ENCODE measurements at places on chromosomes 12 and 14. TPM values are rescaled to one million over a fixed set of nuclear protein-coding genes. Genes with fewer than 3 reads are reported as not detected.

The TOMM20L gene
- total RNA-seq, result not detected

GRCh38 chr14:76053572-76054355, 68.2 kb downstream of the IFT43 start:
- no peaks in the 10 kb centered on the region for H3K36me3 ChIP-seq
- H3K4me1 ChIP-seq, result no peaks in the 10 kb centered on the region
- DNase-seq, result no peak
- no peaks in the 10 kb centered on the region for H3K27me3 ChIP-seq
- no peak overlapping the region for H3K27ac ChIP-seq

DNA sequence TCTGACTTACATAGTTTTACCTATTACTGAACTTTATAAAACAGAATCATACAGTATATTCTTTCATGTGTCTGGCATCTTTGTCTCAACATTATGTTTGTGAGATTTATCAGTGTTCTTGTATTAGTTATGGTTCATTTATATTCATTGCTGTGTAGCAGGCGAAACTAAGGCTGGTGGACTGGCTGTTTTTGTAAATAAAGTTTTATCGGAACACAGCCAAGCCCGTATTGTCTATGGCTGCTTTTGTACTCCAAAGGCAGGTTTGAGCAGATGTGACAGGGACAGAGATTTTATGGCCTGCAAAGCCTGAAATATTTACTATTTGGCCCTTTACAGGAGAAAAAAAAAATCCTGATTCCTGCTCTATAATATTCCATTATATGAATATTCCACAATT, 405.8 kb upstream of the RGS6 start:
- H3K36me3 ChIP-seq, result no peaks in the 10 kb centered on the region
- H3K4me1 ChIP-seq, result peaks cover 4% of the 10 kb centered on the region
- no peak for DNase-seq

- no peak for DNase-seq
- no peaks in the 10 kb centered on the region for H3K27me3 ChIP-seq
- no peak overlapping the region for H3K27ac ChIP-seq
Measured at GRCh38 chr14:94478420-94478819, 2.4 kb upstream of the SERPINA9 start.

GRCh38 chr12:131242741-131243496, 289.2 kb downstream of the ADGRD1 start:
- no peak overlapping the region for H3K27ac ChIP-seq
- no peak overlapping the region for H3K4me3 ChIP-seq
- no peaks in the 10 kb centered on the region for H3K4me1 ChIP-seq
- H3K27me3 ChIP-seq, result no peaks in the 10 kb centered on the region

DNA sequence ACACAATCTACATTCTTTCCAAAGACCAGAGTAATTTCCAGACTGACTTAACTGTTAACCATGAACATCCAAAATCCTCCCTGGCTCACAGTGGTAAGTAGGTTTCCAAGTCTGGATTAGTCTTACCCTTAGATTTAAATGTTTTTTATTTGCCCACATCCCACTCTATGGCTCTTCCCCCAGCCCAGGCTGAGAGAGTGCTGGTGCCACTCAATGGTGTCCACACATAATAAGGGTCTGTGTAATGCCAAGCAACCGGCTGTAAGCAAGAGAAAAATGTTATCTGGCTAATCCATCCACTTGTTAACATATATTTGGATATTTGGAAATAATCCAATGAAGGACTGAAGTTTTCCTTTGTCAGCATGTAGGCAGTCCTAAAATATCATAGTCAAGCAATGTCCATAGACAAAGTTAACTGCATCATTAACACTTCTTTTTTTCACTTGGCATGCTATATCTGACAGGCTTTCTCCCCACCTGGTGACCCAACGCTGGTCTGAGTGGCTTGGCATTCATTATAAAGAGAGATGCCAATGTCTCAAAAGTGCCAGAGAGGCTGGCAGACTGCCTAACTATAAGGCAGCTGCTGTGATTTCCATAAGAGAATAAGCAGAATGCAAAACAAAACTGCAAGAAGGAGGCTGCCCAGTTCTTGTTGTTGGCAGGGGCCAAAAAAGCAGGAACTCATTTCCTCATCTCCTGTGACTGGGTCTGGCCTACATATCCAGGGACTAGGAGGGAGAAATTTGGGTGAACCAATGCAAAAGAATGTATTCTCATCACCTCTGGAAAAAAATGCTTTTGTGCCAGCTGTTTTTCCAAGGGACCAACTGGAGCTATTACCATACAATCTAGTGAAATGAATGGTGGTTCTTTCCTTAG, 13.9 kb upstream of the HOXC13 start:
- H3K27me3 ChIP-seq, result peaks cover 9% of the 10 kb centered on the region
- no peaks in the 10 kb centered on the region for H3K36me3 ChIP-seq
- H3K27ac ChIP-seq, result no peak overlapping the region
- no peak for DNase-seq
- no peak overlapping the region for H3K4me3 ChIP-seq
